HT1080 (cell line): ENCODE measurements at places on chromosomes 3 and 15. TPM values are rescaled to one million over a fixed set of nuclear protein-coding genes. Genes with fewer than 3 reads are reported as not detected.

- no peak for DNase-seq
Measured at GRCh38 chr3:94063496-94064119, 747 bp downstream of the NSUN3 start.

The AP3B2 gene
- not detected in 2 replicates for total RNA-seq

The CCRL2 gene
- total RNA-seq: 2.6 and 3.7 TPM in 2 replicates

The NMNAT3 gene
- not detected in 2 replicates for total RNA-seq

DNA sequence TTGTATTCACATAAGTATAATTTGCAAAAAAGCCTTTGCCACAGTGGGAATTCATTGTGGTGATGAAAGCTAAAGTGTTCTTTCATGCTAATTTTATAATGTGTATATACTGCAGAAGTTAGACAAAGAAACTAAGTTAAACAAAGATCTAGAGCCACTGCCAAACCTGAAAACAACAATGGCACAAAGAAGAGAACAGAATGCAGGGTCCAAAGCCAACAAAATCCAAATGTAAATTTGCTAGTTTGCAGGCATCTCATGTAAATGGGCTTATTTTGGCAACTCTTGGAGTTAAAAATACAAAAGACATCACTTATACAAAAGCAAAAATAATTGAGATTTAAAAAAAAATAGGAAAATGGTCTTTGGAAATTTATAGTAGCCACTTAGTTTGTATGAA lies 123.0 kb downstream of the TCF12 start:
- DNase-seq: no peak
